H1 (cell line): ENCODE measurements at places on chromosomes 11 and 22.

GRCh38 chr11:64715756-64716472, 7.1 kb downstream of the NRXN2 start:
- DNase-seq: no peak

DNA sequence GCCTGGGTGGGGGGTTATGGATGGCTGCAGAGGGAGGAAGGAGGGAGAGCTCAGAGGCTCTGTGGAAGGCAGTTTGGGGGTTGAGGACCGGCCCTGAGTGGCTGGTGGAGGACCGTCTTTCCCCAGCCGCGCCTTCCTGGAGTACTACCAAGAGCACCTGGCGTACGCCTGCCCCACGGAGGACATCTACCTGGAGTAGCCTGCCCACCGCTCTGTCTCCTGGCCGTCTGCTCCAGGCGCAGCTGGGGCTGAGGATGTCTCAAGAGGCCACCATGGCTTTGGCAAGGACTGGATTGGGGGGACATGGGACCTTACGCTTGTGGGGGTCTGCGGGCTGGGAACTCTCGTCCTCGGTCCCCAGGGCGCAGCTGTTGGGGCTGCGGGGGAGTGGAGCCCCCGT, 10.0 kb downstream of the MAPK8IP2 start:
- DNase-seq: peak; percentile 41

- no peak for DNase-seq
Observed at GRCh38 chr11:117418737-117419481, 91.3 kb downstream of the CEP164 start.

DNA sequence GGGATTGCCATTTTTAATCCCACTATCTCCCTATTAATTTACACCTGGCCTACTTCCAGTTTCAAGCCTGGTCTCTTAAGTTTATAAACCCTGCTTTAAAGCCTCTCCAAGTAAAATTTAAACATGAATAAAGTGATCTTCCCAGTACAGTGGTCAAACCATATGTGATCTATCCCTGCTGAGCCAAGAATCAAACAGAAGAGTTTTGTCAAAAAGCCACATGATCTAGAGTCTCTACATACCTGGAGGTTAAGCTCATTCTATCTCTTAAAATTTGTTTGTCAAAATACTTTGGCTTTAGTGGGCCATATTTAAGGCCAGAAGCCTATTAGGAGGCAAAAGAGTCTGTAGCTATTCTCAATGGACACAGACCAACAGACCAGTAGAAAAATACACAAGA, 42.9 kb upstream of the DDI1 start:
- DNase-seq: no peak

DNA sequence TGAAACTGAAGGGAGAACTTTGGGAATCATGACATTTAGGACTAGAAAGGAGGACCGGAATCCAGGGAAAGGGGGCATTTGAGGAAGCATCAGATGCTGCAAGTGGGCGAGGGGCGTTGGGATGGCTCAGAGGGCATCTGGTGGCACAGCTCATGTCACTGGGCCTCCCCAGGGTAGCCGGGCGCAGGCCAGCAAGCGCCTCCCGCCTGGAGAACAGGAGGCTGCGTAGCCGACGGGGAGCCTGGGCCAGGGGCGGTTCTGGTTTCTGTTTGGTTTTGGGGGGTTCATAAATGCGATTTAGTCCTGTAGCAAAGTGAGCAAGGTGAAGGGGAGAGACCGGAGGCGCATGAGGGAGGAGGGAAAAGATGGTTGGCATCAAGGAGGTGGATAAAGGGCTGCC, 443 bp upstream of the ST14 start:
- peak; percentile 58 for DNase-seq

GRCh38 chr22:37310815-37311595, 28.7 kb downstream of the CYTH4 start:
- no peak for DNase-seq

GRCh38 chr11:101721270-101721669, 137.5 kb upstream of the TRPC6 start:
- DNase-seq: no peak

GRCh38 chr11:60918939-60919265, 4.9 kb downstream of the TMEM109 start:
- no peak for DNase-seq

DNA sequence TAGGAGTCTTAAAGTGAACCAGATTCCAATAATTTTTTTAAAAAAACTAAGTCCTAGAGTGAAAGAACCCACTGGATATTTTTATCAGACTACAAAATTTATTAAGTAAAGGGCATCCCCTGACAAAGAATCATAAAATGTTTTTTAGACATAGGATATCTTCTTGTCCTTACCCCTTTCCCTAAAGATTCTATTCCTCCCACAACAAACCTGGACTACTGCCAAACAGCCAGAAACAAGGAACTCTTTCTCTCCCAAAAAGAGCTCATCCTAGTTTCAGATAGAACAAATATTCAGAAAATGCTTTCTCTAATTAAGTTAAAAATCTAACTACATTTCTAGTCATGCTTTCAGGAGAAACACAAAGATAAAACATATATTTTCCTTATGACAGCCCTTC, 327.1 kb downstream of the FAM181B start:
- DNase-seq: no peak

GRCh38 chr22:25334162-25334490, 114.7 kb downstream of the CRYBB2 start:
- peak; percentile 94 for DNase-seq

DNA sequence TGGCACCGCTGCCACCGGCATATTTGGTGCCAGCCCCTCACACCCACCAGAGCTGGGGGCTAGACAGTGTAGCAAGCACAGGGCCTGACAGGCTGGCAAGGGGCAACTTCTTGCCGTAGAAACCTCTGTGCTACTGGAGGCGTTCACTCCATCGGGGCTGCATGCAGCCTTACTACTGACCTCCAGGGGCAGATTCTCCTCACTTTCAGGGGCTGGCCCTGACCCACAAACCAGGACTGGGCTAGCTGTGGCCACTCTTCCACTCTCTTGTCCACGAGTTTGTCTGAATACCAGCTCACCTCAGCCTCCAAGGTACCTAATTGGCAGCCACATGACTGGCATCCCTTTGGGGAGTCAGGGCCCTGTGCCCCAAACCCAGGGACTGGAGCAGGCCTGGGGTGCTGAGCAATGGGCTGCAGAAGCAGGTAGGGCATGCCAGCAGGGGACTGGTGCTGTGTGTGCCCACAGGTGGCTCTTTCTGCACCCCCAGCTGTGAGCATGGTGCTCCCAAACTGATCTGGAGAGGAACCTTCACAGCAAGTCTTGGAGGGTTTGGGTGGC, 2.1 kb upstream of the LMO1 start:
- no peak for DNase-seq

DNA sequence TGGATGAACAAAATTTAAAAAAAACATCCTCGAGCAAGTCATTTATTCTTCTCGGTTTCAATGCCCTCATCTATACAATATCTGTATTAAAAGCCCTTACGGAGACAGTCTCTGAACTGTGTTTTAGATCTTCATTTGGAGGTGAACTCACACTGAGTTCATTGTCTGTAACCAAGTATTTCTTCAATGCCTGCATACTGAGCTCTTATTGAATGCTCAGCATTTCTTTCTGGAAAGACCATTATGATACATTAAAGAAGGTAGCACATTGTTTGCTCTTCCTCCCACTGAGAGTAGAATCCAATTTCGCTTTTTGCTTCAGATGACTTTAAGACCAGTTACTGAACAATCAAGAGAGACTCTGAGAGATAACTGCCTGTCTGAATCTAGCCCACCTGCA, 1.7 kb upstream of the ANO3 start:
- DNase-seq: no peak

GRCh38 chr11:124612567-124613246, 1.5 kb downstream of the PANX3 start:
- DNase-seq: no peak

- no peak for DNase-seq
Observed at GRCh38 chr11:28860893-28861292, 752.7 kb downstream of the METTL15 start.
